ENCODE measurements at places on chromosomes 7 and 10. TPM values are rescaled to one million over a fixed set of nuclear protein-coding genes. Genes with fewer than 3 reads are reported as not detected.

The STX1A gene
- 9.3 TPM for polyA plus RNA-seq

DNA sequence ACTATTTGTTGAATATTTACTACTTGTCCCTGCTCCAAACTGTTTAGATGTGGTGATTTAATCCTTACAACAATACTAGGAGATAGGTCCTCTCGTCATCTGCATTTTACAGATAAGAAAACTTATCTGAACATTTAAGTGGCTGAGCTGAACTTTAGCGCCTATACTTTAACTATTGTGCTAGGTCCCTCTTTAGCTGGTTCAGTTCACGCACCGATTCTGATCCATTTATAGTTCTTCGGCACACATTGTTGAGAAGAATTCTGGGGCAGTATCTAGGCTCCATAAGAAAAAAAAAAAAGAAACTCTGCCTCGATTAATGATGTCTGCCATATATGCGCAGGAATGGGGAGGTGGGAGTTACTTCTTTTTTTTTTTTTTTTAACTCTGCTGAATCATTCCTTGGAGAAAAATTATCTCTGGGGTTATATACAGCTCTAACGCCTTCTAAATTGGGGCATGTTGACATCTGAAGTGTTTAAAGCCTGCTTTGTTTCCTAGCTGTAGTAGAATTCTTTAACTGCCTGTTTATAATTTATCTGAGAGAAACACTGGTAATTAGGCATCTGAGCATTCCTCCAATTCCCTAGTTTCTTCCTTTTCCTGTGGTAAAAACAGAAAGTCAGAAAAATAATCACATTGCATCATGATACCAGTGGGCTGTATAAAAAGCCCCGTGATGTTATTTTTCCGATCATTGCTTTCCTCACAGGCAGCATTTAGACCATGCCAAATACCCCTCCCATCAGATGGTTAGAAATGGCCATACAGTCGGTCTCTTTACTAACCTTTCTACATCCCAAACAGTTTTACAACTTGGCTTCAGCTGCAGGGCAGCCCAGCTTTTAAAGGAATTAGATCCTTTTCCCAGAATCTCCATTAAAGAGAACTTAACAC lies 98.5 kb upstream of the KDM7A start:
- no peak for DNase-seq

The UFSP1 gene
- polyA plus RNA-seq = 2.5 TPM

The RBM20 gene
- 6.8 TPM for polyA plus RNA-seq

GRCh38 chr7:77651575-77652162 lies 44.6 kb upstream of the RSBN1L start:
- DNase-seq = peak; percentile 22

All from muscle of back (tissue), 13 donors.